Myometrial cell (primary cell): ENCODE measurements at places on chromosomes 1 and 21. TPM values are rescaled to one million over a fixed set of nuclear protein-coding genes. Genes with fewer than 3 reads are reported as not detected.

NMNAT2 gene
- total RNA-seq = 0.53 and 1.4 TPM in 2 replicates

AXDND1 gene
- not detected in 2 replicates for total RNA-seq

FOXD2 gene
- total RNA-seq = under 0.01 and 0.29 TPM in 2 replicates

DMBX1 gene
- not detected in 2 replicates for total RNA-seq

SLC16A4 gene
- total RNA-seq = 37.5 and 44.3 TPM in 2 replicates

FAM78B gene
- total RNA-seq = 0.29 and 2.7 TPM in 2 replicates

STIL gene
- total RNA-seq = 14.7 and 15.2 TPM in 2 replicates

LCE1B gene
- total RNA-seq = not detected in 2 replicates

CNIH4 gene
- total RNA-seq = 68.2 and 75.8 TPM in 2 replicates

CFHR4 gene
- total RNA-seq = not detected in 2 replicates

ZBTB48 gene
- 3.7 and 6.6 TPM in 2 replicates for total RNA-seq

OR14C36 gene
- not detected in 2 replicates for total RNA-seq

BRDT gene
- not detected in 2 replicates for total RNA-seq
